Posterior vena cava (tissue), 2 donors: ENCODE measurements at places on chromosomes 6 and 20.

- no peak for DNase-seq
Observed at GRCh38 chr6:62974452-62974851, 236.8 kb upstream of the FKBP1C start.

- no peak for DNase-seq
Observed at GRCh38 chr6:52560462-52560861, 16.4 kb downstream of the TRAM2 start.

- DNase-seq, result no peak
Observed at GRCh38 chr6:126640921-126641320, 301.0 kb downstream of the CENPW start.

DNA sequence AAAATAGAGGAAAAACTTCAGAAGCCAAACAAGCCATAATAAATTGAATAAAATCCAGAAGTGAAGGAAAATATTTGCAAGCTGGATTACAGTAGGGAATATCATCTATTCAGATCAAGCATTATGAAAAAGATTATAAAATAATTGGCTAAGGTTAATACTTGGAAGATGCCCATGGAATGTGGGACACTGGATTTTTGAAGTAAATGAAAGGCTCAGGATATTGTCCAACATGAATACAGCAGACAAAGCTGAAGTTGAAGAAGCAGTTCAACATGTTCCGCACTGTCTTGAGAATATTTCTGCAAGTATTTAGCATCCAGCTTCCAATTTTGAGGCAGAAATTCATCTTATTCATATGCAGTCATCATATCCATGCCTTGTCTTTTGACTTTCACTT, 1278.4 kb upstream of the GJE1 start:
- DNase-seq, result no peak

- no peak for DNase-seq
Observed at GRCh38 chr20:61649860-61650162, 397.8 kb downstream of the CDH4 start.

DNA sequence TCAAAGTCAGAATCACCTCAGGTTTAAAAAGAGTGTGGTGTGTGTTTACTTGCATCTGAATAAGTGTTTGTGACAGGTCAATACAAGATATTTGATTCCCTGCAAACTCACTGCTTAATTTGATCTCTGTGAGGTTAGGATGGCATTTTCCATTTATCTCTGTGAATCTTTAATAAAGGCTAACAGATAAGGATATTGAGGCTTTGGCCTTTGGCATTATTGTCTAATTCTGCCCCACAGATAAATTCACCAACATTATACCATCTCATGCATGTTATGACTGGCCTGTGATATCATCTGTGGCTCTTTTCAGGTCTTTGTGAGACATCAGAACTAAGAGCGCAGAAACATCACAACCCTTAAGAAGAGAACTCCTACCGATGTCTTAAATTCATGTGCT, 84.7 kb downstream of the TRMT6 start:
- no peak for DNase-seq

DNA sequence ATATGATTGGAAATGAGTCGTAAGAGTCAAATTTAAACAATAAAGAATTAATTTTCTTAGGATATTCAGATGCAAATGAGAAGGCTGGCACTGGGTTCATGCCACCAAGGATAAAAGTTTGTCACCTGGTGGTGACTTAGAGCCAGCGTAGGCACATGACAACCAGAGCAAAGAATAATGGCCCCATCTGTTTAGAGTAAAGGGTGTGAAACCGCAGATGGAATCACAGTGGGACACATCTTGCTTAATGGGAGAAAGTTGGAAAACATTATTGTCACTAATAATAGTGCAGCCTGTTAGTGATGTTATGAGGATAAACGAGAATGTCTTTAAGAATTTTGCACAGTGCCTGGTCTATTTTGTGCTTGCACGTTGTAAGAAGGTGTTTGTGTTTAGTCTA, 727.8 kb downstream of the QKI start:
- no peak for DNase-seq

DNA sequence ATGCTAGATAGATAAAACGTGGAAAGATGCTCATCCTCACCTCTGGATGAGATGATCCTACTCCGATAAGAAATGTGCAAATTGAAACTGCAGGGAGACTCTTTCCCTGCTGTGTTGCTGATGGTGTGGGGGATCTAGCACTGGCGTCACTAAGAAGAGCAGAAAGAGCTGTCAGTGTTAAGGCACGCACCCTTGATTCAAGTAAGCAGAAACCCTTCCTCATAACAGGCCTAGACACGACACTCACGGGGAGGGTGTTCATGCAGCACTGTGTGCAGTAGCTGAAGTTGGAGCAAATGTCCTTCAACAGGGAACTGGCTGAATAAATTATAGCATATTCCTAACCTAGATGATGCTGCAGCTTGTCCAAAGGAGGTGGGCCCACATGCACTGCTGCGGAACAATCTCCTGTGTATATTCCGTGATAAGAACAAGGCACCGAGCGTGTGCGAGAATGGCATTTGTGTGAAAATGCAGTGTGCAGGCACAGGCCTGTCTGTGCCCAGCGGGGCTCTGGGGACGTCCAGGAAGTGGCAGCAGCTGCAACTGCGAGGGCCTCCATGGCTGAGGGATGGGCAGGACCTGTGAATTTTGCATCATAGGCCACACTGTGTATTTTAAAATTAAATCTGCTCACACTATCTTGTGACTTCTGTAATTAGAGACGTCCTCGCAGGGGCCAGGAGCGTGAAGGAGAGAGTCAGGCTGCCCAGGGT, 64.0 kb downstream of the TCP11 start:
- DNase-seq, result peak; percentile 42

GRCh38 chr6:136886091-136886490, 36.0 kb upstream of the SLC35D3 start:
- no peak for DNase-seq
